ENCODE measurements at places on chromosomes 5 and 9.
A peak's percentile ranks its signal among the peaks of the same experiment; 100 is the strongest.

DNA sequence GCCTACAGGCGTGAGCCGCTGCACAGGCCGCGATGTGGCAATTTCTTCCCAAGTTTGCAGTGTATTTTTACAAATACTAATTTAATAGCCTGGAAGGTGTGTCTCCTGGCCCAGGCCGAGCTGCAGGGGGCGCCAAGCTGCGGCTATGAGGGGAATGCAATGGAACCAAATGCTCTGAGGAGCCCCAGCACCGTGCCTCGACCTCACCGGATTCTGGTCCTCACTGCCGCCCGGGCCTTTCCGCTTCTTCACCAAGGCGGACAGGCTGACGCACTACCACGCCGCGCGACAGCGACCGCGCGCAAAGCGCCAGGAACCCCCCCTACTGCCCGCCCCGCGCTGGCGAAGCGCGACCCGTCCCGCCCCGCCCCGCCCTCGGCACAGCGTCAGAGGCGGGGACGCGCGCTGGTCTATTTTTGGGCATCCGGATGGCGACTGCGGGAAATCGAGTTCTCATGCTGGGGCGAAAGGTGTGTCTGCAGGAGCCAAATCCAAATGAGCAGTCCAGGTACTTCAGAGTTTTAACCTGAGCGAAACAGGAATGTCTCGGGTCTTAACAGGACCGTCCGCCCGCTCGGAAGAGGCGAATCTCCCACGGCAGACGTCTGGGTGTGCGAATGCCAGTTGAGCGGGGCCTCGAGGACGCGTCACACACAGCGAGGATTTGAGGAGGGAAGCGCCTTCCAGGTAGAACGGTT, 31.7 kb upstream of the PRXL2C start:
- DNase-seq: peak; percentile 74

- DNase-seq: no peak
Observed at GRCh38 chr5:169765176-169765996, 128.3 kb downstream of the DOCK2 start.

GRCh38 chr5:171131497-171131896, 177.6 kb upstream of the TLX3 start:
- peak; percentile 9 for DNase-seq

DNA sequence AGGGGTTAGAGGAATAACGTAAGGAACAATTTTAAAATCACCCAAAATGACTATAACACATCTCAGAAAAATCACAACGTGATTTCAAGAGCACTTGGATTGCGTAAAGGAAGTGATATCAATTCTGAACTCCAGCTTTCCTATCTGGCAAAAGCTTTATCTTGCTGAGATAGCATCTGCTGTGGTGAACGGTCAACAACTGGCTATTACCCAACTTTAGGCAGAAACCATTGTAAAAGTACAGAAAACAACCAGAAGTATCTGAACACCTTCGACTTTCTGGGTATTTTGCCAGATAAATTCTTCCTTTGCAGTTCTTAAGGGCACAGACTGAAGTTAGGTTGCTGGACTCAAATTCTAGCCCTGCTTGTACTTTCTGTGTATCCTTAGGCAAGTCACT, 9.2 kb downstream of the ABLIM3 start:
- DNase-seq: no peak

DNA sequence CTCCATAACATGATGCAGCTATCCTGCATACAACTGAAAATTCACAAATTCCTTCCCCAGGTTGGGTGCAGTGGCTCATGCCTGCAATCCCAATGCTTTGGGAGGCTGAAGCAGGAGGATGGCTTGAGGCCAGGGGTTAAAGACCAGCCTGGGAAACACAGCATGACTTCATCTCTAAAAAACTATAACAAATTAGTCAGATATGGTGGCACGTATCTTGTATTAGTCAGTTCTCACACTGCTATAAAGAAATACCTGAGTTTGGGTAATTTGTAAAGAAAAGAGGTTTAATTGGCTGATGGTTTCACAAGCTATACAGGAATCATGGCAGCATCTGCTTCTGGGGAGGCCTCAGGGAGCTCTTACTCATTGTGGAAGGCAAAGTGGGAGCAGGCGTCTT, 56.4 kb upstream of the DAPK1 start:
- no peak for DNase-seq

Data from stomach (tissue), 19 donors.